Urothelium cell line (cell line): ENCODE measurements at places on chromosomes 1 and 21.
A peak's percentile ranks its signal among the peaks of the same experiment; 100 is the strongest.

DNA sequence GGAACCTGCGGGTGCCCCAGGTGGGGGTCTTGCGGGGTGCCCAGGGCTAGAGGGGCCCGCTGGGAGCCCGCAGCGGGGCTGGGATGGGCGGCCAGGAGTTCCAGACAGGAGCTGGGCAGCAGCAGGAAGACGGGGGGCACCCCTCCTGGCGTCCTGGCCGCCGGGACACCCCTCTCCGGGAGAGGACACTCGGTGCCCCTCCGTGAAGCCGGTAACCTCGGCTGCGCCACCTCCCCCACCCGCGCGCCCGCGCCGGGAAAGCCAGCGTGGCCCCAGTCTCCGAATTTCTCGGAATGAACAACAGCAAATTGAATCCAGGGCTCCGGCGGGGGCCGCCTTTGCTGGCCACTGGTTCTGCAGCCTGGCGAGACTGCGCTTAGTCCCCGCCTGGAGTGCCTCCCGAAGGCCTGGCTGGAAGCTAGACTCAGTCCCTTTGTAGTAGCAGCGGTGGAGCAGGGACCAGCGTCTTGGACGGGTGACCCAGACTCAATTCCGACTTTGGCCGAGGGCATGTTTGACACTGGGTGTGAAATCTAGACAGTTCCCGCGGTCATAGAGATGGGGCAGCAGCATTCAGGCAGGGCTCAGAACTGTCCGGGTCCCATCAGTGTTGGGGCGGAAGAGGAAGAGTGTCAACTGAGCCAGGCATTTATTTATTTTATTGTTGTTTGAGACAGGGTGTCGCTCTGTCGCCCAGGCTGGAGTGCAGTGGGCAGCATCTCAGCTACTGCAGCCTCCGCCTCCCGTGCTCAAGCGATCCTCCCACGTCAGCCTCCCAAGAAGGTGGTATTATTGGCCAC lies 773 bp downstream of the IFNGR2 start:
- DNase-seq = peak; percentile 38

DNA sequence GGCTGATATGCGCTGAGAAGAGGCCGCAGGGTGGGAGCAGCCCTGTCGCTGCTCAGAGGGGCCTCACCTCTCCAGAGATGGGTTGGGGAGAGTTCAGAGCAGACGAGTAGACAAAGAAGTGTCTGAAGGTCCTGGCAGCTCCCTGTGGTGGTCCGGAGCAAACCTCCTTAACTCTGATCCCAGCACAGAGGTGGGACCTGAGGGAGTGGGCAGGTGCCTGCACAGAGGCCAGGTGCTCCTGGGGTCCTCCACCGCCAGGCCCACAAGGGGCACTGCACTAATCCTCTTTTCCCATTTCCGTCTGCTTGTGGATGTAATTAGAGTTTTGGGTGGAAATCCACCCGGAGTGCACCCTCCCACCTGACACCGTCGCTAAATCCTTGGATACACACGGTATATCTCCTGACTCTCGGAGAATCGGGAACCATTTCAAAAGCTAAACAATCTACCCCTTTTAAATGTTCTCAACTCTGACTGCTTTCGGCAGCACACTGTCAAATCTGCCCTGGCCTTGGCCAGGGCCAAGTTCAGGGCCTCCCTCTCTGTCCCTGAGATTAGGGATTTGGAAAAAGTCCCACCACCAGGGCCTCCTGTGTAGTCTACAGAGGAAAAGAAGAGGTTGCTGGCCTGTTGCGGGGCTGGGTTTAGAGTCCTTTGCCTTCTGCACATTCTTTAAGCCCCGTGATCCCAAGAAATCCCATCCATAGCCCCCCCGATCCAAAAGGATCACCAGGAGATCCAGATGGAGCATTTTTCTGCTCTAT lies 22.4 kb downstream of the CASZ1 start:
- DNase-seq = no peak

DNA sequence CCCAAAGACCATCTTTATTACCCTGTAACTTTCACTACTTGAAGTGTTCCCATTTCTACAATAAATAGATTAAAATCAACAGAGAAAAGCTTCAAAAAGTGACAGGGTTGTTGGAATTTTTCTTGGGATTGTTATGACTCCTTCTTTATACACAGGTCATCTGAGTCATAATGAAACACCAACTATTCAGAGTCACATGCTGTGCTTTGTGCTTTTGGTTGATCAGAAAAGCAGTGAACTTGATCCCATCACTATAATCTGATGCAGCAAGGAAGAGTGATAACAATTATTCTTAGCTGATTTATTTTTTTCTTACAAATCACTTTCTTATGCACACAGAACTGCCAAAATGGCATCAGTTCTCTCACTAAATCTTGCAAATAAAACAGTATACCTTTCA lies 422.9 kb downstream of the PTBP2 start:
- peak; percentile 29 for DNase-seq

DNA sequence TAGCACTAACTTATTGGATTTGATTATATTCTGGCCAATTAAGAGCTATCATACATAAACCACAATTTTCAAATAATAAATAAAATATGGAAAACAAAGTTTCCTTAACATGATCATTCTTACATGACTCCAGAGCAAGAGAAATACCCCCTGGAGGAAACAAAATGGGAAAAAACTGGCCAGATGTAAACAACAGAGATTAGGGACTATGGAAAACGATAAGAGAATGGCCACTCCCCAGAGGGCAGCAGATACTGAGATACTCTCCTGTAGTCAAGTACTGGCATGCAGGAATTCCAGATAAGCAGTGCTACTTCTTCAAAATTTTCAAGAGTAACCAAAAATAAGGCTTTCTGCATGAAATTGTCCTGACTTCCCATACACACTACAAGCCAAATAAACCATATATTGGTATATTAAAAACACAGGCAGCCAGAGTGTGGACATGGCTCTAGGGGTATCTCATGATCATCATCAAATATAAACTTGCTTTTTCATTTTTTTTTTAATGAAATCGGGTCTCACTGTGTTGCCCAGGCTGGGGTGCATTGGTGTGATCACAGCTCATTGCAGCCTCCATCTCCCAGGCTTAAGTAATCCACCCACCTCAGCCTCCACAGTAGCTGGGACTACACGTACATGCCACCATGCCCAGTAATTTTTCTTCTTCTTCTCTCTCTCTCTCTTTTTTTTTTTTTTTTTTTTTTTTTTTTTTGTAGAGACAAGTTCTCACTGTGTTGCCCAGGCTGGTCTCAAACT lies 118.5 kb downstream of the EIF4G3 start:
- no peak for DNase-seq

DNA sequence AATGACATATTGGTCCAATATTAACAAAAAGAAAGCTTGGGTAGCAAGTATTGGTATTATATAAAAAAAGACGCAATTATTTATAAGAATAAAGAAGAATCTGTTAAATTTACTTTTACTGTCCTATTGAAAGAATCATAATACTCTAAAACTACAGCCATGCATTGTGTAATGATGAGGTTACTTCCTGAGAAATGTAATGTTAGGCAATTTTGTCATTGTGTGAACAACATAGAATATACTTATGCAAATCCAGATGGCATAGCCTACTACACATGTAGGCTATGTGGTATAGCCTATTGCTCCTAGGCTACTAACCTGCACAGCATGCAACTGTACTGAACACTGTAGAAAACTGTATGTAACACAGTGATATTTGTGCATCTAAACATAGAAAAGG lies 121.2 kb upstream of the PTGFR start:
- DNase-seq = no peak

GRCh38 chr1:158812336-158812735 lies 18.8 kb upstream of the MNDA start:
- no peak for DNase-seq

DNA sequence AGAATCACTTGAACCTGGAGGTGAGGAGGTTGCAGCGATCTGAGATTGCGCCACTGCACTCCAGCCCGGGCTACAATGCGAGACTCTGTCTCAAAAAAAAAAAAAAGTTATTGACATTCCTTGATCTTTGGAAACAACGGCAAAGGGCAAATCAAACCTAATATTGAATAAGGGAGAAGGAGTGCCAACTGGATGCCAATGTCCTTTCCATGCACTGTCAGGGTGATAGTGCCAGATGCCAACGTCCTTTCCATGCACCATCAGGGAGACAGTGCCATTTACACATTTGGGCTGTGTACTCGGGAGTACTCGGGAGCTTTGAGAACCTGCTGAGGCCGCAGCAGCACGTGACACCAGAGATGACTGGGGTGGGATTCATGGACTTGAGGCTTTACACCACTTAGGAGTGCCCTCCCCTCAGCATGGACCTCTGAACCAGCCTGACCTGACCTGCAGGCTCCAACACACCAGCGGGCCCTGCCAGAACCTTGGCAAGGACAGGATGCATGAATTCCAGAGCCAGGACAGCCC lies 34.5 kb upstream of the SOD1 start:
- no peak for DNase-seq

DNA sequence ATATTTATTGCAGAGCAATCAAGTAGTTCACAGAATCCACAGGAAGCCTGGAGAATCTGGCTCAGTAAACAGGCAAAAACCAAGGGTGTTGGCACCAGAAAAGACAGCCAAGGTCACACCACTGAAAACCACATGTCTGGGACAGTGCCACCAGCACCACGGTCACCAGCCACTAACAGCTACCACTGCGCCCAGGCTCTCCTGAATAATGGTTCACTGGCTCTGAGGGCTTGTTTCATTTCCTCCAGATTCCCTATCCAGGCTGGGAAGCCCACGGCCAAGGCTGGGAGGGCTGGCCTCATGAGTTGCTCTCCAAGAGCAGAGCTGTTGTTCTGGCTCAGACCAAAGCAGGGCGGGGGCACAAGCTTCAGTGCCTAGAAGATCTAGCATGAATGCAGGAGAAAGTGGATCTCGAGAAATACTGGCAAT lies 54.5 kb upstream of the PTGFRN start:
- no peak for DNase-seq

DNA sequence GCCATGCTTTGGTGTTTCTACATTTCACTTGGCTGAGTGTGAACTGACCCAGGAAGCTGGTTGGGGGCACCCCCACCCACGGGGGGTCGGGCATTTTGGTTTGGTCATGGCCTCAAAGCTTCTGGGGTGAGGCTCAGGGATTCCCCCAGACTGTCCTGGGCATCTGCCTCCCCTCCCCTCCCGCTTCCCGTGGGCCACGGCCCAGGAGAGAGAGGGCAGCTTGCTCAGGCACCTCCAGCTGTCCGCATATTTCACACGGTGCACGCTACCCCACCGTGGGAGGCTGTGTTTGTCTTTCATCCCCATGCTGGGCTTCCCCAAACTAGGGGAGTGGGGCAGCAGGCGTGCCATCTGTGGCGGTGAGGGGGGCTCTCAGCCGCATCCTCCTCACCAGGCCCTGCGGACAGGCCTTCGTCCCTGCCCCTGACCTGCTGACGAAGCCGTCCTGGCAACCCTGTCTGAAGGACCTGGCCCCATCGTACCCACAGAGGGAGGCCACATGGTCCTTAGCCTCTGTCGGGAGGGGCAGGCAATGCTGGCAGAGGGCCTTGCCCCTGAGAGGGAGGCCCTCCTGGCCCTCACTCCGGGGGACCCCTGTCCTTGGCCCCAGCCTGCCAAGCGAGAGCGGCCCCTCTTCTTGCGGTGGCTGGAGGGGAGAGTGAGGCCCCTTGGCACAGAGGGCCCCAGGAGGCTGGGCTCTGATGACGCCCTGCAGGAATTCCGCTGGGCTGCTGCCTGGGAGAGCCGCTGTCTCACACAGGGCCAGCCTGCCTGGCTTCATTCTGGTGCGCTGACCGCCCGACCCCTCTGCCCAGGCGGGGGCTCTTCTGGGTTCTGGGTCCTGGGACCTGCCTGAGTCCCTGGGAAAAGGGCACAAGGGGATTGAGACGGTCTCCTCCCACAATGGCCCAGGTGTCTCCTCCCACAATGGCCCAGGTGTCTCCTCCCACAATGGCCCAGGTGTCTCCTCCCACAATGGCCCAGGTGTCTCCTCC lies 22.1 kb downstream of the TP73 start:
- DNase-seq = no peak

DNA sequence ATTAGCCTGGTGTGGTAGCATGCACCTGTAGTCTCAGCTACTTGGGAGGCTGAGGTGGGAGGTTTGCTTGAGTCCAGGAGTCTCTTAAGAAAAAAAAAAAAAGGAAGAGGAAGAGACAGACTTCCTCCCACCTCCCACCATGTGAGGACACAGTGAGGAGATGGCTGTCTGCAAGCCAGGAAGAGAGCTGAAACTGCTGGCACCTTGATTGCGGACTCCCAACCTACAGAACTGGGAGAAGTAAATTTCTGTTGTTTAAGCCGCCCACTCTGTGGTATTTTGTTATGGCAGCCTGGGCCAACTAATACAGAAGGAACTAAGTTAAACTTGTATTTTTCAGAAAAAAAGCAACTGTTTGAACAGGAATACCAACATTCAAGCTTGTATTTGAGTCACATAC lies 21.7 kb downstream of the DOP1B start:
- DNase-seq = no peak

DNA sequence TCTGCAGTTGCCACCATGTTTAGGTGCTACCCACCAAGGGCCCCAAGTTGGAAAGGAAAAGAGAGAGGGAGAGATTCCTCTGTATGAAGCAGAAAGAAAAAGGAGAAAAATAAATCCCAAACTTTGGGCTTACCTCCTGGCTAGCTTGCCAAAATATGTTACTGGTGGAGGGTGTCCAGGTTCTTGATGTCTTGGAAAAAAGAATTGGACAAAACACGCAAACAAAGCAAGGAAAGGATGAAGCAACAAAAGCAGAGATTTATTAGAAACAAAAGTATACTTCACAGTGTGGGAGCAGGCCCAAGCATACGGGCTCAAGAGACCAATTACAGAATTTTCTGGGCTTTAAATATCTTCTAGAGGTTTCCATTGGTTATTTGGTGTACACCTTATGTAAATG lies 204.5 kb upstream of the LRRC7 start:
- DNase-seq = no peak

GRCh38 chr1:209457401-209458125 lies 126.0 kb upstream of the CAMK1G start:
- no peak for DNase-seq

- DNase-seq = no peak
These were observed 8.3 kb upstream of the ID3 start for GRCh38 chr1:23567629-23567995.

- no peak for DNase-seq
These were observed 17.9 kb upstream of the RGS18 start for GRCh38 chr1:192140382-192140781.

DNA sequence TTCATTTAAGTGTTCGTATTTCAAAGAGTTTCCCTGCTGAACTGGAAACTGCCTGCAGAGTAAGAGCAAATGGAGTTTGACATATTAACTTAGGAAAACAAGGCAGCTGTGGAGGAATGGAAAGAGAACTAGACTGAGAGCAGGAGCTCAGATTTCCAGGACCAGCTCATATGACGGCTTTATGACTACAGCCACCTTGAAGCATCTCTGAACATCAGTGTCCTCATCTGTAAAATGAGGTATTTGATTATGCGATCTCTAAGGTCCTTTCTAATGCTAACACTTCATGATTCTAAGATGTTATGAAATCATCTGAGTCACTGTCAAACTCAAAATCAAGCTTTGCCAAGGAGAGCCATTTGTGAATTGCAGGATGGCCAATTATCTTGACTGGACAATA lies 112.3 kb downstream of the PRRX1 start:
- DNase-seq = no peak

- no peak for DNase-seq
These were observed 9.8 kb downstream of the FRRS1 start for GRCh38 chr1:99756598-99756997.

GRCh38 chr1:2271841-2272655 lies 43.9 kb downstream of the SKI start:
- no peak for DNase-seq

GRCh38 chr1:188406636-188407035 lies 1577.9 kb downstream of the PLA2G4A start:
- no peak for DNase-seq
